ENCODE measurements at places on chromosomes 2 and 18.

DNA sequence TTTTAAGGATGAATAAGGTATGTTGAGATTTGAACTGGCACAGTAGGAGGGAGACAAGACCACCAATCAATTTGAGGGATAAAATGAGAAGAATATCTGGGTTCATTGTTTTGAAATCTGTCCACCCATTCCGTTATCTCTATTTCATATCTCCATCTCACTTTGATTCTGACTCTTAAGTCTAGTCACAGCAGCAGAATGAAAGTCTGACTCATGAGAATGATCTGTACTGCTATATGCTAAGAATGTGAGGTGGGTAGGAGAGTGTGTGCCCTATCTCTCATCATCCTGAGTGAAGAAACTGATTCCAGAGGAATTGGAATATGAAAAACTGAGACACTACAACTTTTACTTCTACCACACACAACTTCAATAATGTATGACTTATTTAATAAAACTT is 1994.5 kb upstream of the PIK3C3 start:
- DNase-seq, result no peak

DNA sequence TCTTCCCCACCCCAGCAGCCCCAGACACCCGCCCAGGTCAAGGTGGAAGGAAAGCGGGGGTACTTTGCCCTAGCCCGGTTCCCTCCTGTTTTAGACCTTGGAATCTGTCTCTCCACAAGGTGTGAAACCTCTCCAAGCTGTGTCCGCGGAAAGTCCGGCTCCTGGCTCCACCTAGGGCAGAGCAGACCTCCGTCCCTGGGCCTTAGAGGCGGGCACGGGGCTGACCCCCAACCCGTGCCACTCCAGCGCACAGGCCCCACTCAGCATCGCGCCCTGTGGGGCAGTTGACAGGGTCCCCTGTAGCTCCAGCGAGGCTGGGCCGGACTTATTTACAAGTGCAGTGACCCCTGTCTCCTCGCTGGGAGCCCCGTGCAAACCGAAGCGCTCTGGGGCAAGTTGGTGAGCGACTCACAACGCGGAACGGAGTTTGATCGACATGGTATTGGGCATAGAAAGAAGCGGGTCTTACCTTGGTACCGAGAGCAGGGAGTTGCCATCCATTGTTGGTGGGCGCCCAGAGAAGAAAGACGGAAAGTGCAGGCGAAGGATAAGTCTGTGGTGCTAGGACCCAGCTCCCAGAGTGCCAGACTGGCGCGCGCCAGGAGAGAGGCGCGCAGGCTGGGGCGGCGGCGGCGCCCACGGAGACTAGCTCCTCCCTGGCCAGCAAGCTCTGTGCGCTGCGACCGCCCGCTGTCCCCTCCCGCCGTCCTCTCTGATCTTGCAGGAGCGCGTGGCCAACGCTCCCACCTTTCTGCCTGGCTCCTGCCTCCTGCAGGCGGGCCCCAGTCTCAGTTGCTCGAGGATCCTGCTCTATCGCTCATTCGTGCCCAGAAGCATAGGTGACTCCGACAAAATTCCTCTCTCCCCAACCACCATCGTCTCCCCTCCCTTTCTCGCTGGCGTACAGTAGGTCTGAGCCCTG is at the start of gene SPHKAP:
Gene SPHKAP (minus strand): TSS at position 590 of the 922 bp plus-strand sequence. CDS start 89 bp downstream, at position 501.
- no peak for DNase-seq

GRCh38 chr2:159968279-159968900 is 94.0 kb downstream of the PLA2R1 start:
- DNase-seq, result peak; percentile 45

GRCh38 chr2:189751080-189751658 is 11.4 kb downstream of the OSGEPL1 start:
- DNase-seq, result peak; percentile 57

- DNase-seq, result no peak
Observed at GRCh38 chr18:54296062-54296461, 26.7 kb downstream of the POLI start.

- no peak for DNase-seq
Observed at GRCh38 chr2:163799807-163800206, 64.0 kb upstream of the FIGN start.

GRCh38 chr2:240349133-240350005 is 86.1 kb upstream of the GPC1 start:
- DNase-seq, result no peak

DNA sequence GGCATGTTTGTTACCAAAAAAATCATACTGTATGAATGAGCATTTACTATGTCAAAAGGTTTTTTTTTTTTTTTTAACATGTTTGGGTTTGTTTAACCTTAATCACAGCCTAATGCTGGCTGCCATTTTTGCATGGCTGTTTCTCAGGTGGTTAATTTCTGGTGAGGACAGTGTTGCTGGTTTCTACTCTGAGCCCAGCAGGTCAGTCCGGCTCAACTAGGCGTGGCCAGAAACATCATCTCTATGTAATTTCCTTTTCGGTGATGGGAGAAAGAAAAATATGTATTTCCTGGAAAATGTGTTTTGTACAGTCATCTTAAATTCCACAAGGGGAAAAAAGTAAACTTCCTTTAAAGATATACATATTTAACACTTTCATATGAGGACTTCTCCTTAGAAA is 24.9 kb upstream of the BZW1 start:
- DNase-seq, result peak; percentile 17

GRCh38 chr2:181123798-181124231 is 143.4 kb downstream of the UBE2E3 start:
- DNase-seq, result no peak

DNA sequence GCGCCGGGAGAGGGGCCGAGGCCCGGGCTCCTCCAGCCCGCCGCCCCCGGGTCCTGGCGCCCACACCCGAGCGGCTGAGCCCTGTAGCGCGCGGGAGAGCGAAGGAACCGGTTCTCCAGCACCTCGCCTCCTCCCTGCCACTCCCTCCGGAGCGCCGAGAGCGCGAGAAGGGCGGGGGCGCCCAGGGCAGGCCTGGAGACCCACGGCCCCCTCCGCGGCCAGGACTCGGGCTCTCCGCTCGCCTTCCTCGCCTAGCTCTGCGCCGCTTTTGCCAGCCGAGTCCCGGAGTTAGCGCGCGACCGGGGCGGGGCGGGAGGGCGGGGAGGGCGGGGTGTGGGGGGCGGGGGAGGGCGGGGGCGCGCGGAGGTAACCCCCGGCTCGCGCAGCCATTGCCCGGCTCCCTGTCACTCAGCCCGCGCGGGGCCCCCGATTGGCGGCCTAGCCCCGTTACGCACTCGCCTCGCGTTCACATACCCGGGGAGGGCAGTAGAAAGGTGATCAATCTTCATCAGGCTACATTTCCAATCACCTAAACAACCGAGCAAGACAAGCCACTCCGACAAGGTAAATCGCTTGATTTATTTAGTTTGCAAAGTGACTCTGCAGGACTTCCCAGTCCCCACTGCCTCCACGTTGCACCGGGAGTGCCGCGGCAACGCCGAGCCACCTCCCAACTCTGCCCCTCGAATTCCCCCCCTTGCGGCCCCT is at the start of gene OTX1:
Gene OTX1 (plus strand): TSS at position 497 of the 708 bp plus-strand sequence. CDS start 2,161 bp downstream, outside the sequence.
- DNase-seq, result no peak

- no peak for DNase-seq
Observed at GRCh38 chr2:189168856-189169499, 10.6 kb downstream of the COL5A2 start.

DNA sequence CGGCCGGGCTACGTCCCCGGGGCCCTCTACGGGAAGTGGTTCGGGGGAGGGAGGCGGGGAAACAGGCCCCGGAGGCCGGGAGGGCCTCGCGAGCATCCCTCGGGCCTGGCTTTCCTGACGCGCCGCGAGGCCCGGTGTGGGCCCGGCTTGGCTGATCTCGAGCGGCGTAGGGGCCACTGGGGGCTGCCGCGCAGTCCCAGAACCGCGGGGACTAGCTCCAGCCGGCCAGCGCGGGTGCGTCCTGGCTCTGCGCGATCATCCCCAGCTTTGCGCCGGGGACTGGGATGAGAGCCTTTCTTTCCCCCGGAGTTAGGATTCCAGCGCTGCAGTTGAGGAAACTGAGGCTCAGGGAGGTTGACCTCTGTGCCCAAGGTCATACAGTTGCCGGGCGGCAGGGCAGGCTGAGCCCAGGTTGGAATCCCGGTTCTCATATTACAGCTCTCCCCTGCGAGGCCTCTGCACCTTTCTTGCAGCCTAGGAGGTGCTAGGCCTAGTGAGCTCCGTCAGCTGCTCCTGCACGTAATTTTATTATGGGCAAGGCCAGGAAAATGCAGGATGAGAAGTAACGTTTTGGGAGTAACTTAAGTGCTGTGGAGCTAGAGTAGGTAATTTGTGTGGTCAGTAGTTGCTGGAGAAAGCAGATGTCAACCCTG is 501 bp downstream of the LPIN1 start:
- no peak for DNase-seq

DNA sequence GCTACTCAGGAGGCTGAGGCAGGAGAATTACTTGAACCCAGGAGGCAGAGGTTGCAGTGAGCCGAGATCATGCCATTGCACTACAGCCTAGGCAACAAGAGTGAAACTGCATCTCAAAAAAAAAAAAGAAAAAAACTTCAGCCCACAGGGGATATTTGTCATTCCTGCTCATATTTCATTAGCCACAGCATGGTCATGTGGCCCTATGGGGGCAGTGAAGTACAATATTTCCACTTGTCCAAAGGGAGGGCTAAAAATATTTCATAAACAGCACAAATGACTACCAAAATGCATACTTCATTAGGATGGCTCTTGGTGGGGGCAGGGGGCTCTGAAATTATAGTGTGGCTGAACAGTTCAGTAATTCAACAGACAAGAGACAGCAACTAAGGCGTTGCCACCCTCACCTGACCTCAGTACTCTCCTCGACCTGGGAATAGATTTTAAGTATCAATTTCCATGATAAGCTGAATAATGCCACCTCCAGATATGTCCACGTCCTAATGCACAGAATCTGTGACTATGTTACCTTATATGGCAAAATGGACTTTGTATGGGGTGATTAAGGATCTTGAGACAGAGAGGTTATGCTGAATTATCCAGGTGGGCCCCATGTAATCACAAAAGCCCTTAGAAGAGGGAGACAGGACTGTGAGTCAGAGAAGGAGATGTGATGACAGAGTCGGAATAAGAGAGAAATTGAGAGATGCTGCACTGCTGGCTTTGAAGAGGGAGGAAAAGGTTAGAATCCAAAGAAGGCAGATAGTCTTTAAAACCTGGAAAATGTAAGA is 158.2 kb upstream of the CRIM1 start:
- no peak for DNase-seq

DNA sequence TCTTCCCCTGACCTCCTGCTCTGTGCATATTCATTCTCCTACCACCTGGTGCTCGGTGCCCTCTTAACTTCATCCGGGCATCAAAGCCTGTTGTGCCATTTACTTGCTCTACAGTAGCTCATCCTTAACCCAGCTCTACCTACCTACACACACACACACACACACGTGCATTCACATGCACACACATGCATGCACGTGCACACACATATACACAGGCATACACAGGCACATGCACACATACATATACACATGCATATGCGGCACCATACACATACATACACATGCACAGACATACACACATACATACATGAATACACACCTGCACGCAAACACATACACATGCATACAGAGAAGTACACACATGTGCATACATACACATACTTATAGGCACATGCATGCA is 14.5 kb downstream of the MAL start:
- no peak for DNase-seq

DNA sequence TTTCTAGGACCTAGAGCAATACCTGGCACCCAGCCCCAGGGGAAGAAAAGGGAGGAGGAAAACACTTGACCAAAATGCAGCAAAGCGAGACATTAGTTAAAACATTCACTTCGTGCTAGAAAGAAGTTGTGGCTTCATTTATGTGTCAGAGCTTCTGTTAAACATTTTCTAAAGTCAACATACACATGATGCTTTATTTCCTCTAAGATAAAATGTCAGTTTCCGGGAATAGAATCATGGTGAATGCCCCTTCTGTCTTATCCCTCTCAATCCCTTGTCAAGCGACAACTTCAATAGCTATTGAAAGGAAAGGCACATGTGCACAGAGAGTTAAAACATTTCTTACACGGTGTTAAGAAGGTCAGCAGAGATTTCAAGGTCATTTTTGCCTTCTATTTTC is 404.6 kb upstream of the CWC22 start:
- no peak for DNase-seq

DNA sequence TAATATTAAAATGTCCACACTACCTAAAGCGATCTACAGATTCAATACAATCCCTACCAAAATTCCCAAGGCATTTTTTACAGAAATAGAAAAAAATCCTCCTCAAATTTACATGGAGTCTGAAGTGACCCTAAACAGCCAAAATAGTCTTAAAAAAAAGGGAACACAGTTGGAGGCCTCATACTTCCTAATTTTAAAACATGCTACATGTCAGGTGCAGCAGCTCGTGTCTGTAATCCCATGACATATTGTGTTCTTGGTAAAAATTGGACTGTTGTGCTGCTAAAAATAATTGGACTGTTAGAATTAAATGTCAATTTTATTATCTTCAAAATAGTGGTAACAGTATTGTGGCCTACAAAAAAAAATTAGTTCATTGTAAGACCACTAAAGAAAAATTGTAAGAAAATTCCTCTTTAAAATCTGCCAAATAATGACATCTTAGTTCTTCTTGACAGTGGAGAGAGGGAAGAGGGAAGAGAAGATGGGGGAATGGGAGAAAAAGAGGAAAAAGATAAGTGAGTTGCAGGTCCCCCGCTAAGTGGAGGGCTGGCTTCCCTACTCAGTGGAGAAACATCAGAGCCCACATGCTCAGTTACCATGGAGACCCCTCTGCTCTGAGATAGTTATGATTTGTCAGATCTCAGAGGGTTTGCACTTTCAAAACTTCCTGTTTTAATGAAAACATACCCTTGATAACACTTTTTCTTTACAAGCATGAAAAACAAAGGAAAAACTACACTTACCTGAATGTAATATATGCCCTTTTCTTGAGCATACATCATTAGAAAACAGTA is 46.5 kb downstream of the UNC50 start:
- peak; percentile 46 for DNase-seq

DNA sequence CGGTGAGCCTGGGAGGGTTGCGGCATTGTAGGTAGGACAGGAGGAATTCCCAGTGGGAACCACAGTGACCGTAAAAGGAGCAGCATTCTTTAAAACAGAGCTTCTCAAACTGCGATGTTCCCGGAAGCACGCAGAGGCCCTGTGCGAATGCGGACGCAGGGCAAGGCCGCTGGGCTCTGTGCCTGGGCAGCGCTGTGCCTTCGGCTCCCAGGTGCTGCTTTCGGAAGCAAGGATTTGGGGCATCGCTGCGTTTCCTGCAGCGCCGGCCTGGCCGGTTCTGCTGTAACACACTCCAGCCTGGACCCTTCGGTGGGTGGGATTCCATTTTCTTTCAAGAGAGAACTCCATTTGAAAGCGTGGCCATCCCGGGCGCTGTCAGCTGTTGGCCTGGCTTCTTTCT is 118.6 kb downstream of the PTGR3 start:
- no peak for DNase-seq

DNA sequence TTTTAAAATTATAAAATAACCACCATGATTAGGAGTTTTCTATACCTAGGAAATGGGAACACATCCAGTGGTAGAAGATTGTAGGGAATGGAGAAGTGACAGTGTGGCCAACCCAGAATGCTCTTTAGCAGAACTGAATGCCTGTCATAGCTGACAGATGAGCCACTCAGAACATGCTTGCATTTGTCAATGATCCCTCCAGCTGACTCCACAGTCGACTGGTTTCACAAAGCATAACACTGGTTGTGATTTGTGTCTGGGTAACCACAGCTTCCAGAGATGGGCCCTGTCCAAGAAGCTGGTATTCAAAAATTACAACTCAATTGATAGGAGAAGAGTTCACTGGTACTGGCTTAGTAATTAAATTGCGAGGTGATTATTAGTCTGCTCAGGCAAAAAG is 9.0 kb upstream of the CTIF start:
- DNase-seq, result peak; percentile 39

Data from suppressor macrophage treated with lipopolysaccharide for 4 hours (primary cell).